ENCODE measurements at places on chromosomes 3 and 15.

- DNase-seq = no peak
Observed at GRCh38 chr3:184586851-184587250, 25.3 kb downstream of the EPHB3 start.

GRCh38 chr15:89203705-89204273 is 17.6 kb downstream of the RLBP1 start:
- no peak for DNase-seq

GRCh38 chr3:123664753-123665152 is 79.9 kb upstream of the HACD2 start:
- DNase-seq = no peak

- no peak for DNase-seq
Observed at GRCh38 chr3:21294768-21295167, 456.2 kb downstream of the ZNF385D start.

- no peak for DNase-seq
Observed at GRCh38 chr3:126261037-126261436, 80.7 kb upstream of the ALDH1L1 start.

DNA sequence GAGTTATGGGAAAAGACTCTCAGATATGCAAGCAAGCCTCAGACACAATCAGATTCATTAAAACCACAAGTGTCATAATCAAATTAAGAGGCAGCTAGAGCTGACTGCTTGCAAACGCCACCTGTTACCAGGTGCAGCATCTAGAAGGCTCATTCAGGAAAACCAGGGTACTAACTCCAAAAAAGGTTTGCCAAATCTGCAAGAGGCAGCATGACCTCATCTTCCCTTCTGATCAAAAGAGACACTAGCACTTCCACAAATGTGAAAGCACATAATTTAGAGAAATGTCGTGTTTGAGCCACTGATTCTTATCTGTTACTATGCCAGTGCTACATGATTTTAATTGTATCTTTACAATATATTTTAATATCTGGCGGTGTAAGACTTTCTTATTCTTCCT is 123.3 kb upstream of the NANOGP8 start:
- no peak for DNase-seq

GRCh38 chr3:133119176-133119575 is 81.0 kb downstream of the TMEM108 start:
- DNase-seq = no peak

DNA sequence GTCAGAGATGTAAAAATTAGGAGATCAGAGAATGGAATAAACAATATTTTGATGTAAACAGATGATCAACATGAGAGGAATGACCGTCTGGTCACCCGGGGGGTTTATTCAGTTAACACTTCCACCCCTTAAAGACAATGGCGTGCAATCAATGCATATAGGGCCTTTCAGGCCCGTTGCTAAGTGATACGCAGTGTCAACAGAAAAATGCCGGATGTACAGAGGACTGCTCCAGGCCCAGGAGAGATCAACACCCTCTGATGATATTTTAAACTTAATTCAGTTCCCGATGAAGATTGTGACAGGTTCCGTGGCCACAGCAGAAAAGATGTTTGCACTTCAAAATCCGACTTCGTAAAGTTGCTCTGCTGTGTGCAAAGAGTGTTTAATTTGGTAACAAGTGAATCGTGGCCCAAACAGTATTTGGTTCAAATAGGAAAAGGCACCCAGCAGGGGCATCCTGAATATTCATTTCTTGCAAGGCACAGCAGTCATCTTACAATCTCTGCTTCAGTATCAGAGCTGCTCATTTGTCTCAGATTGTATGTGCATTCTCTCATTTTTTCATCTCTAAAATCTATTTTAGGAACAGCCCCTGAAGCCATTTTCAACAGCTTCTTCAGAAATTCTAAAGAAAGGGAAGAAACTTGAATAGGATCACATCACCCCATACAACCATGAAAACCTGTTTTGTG is 72.6 kb downstream of the FOXB1 start:
- DNase-seq = no peak

DNA sequence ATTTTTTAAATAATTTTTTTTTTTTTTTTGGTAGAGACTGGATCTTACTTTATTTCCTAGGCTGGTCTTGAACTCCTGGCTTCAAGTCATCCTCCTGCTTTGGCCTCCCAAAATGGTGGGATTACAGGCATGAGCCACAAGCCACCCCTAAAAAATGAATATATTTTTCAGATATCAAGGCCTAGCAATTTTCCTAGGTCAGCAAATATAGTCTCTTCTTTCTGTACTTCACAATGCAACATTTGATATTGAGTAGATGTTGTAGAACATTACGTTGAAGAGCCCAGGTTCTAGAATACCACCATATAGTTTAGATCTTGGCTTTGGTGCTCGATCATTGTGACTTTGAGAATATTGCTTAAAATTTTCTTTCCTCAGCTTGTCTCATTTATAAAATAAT is 437.9 kb downstream of the CNTN4 start:
- DNase-seq = no peak

GRCh38 chr3:174318181-174318580 is 541.0 kb upstream of the NAALADL2 start:
- DNase-seq = no peak

GRCh38 chr3:125478326-125478725 is 41.7 kb downstream of the SNX4 start:
- DNase-seq = no peak

DNA sequence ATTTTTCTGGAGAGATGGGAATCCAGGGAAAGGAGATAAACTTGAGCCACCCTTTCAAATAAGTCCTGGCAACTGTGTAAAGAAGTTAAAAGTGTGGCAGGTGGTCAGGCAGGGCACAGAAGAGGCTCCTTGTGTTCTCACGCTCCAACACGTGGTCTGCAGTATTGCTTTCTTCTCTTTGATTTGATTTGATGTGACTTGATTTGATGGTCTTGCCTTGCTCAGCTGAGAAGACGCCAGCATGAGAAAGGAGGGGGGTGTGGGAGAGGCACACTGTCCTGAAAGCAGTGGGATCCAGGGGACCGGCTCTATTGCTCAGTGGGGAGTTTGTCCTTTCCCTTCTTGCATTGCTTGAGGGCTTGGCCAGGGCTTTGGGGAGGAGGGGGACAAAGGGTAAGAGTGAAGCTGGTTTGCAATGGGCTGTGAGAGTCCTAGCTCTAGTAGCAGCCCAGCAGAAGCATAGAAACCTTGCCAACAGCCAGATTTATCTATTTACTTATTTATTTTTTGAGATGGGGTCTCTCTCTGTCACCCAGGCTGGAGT is 25.7 kb upstream of the NEO1 start:
- DNase-seq = no peak

- DNase-seq = no peak
Observed at GRCh38 chr3:130991126-130991525, 35.5 kb downstream of the ASTE1 start.
